NCI-H187 (cell line): ENCODE measurements at places on chromosomes 5 and 9.

DNA sequence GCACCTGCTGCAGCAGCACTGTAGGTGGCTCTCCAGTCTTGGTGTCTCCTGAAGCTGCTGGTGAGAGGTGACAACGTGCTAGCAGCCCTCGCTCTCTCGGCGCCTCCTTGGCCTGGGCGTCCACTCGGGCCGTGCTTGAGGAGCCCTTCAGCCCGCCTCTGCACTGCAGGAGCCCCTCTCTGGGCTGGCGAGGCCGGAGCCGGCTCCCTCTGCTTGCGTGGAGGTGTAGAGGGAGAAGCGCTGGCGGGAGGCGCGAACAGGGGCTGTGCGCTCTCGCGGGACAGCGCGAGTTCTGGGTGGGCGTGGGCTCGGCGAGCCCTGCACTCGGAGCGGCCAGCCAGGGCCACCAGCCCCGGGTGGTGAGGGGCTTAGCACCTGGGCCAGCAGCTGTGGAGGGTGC lies 62.2 kb upstream of the CNOT6 start:
- no peak for DNase-seq

- no peak for DNase-seq
Observed at GRCh38 chr5:90472783-90473395, 1.7 kb downstream of the MBLAC2 start.

- DNase-seq: no peak
Observed at GRCh38 chr5:37792975-37793631, 46.7 kb downstream of the GDNF start.

GRCh38 chr5:87268126-87268969 lies 665 bp downstream of the RASA1 start:
- peak; percentile 71 for DNase-seq

GRCh38 chr9:90259311-90260246 lies 383.0 kb downstream of the DIRAS2 start:
- DNase-seq: no peak

DNA sequence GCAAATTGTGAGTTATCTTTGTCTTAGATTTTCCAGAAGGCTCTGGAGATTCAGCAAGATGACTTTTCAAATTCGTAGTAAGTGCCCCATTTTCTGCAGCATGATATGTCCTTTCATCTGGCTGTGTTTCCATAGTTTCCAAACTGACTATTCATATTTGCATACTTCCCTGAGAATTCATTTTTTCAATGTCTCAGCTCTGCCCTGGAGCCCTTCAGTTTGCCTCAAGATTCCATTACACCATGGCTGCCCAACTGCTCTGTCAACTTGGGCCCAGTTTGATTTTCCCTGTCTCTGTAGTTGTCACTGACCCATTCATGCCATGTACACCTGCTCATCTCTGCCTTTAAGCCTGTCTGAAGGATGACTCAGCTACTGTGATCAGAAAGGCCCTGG lies 94.2 kb upstream of the RUSC2 start:
- DNase-seq: no peak

DNA sequence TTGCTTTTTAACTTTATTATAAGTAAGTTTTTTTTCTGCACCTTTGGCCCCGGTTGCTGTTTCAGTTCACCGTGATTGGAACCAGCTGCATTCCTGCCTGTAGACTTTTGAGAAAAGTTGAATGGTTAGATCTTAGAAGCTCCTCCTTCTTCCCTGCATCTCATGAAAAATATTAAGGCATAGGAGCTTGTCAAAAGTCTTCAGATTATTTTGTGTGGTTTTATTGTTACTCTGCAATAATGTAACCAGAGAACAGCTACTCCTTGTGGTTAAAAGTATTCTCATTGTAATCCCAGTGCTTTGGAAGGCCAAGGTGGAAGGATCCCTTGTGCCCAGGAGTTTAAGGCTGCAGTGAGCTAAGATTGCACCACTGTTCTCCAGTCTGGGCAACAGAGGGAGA lies 3.3 kb upstream of the SLC2A8 start:
- no peak for DNase-seq

DNA sequence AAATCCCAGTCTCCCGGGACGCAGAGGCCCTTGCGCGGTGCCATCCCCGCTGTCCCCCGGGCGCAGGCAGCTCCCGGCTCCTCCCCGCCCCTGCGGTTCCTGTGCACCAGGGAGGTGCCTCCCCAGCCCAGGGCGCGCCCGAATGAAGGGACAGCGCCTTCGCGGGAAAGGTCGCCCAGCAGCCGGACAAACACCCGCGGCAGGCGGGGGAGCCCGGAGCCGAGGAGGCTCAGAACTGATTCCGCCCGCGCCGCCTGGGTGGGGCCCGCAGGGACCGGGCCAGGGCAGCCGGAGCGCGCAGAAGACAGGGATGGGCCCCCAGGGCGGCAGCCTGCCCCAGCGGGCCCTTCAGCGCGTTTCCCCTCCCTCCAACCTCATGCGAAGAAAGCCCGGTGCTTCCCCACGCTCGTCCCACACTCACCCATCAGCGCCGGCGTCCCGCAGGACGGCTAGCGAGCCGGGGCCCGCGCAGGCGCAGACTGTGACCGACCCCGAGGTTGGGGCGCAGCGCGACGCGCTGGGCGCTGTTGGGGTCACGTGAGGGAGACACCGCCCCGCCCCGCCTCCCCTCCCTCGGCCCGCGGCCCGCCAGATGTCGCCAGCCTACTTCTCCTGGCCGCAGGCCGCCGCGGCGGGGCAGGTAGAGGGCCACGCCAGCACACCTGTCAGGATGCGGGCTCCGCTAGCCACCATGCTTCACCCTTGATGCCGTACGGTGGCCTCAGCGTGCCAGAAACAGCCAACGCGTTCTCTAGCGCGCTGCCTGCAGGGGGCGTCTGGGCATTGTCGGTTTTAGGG lies at the start of gene SLC25A51:
Gene SLC25A51 (minus strand): TSS at position 481 of the 798 bp plus-strand sequence. CDS start 15,577 bp downstream, outside the sequence.
- peak; percentile 74 for DNase-seq

DNA sequence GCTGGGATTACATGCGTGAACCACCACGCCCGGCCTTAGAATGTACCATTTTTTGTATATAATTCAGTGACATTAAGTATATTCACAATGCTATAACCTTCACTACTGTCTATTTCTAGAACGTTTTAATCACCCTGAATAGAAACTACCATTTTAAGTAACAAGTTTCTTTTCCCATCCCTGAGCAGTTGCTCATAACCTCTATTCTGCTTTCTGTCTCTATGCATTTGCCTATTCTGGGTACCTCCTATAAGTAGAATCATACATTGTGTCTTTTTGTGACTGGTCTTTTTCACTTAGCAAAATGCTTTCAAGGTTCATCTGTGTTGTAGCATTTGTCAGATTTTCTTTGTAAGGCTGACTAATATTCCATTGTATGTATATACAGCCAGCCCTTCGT lies 39.9 kb downstream of the DDX46 start:
- DNase-seq: no peak
